Activated CD8-positive, alpha-beta memory T cell treated with anti-CD3 and anti-CD28 coated beads for 4 hours (primary cell): ENCODE measurements at places on chromosomes 4 and X.

DNA sequence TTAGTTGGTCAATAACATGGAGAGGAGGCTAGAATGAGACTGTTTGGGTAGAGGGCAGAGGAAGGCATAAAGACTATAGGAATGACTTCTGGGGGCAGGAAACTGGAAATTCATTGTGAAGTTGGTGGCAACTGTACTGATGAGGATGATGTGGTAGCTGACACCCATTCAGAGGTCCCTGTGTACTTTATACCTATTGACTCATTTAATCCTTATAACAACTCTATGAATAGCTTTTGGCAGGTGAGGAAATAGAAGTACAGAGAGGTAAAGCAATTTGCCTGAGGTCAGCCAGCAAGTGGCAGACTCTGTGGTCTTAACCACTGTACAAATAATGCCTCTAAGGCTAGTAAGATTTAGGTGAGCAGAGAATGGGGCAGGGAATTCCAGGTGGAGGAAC is 100.1 kb downstream of the GATB start:
- no peak for DNase-seq

GRCh38 chr4:183396227-183396637 is 48.2 kb upstream of the CDKN2AIP start:
- DNase-seq, result no peak

DNA sequence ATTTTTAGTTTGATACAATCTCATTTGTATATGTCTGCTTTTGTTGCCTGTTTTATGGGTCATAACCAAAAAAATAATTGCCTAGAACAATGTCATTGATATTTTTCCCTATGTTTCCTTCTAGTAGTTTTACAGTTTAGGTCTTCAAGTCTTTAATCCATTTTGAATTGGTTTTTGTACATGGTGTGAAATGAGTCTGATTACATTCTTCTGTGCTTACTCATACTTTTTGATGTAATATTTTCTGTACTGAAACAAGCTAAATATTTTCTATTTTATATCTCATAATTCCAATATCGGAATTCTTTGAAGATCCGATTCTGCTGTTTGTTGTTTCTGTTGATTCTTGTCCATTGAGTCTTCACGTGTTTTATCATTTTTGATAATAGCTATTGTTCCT is 10.6 kb downstream of the TMEM156 start:
- DNase-seq, result no peak

DNA sequence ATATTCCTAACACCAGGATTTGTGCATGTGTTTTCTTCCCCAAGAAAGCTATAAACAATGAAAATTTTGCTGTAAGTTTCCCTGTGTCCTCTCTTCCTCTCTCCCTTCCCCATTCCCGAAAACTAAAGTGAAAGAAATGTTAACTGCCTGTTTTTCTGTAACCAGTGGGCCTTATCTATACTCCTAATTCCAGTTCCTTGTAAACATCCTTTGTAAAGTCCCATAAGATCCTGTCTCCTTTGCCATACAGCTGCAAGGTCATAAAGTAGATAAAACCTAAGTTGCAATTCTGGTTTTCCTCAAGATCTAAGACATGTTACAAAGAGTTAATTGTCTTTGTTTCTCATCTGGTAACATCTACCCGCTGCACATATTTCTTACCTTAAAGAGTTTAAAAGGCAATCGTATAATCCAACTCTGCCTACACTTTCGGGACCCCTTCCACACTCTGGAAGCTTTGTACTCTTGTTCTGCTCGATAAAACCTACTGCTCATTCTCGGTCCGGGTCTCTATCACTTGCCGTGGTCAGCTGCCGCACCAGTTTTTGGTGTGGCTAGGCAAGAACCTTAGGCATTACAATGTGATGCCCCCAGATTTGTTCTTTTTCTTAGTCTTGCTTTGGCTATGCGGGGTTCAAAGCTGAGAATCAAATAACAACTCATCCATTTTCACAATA is 20.5 kb downstream of the UGT2B7 start:
- DNase-seq, result no peak

DNA sequence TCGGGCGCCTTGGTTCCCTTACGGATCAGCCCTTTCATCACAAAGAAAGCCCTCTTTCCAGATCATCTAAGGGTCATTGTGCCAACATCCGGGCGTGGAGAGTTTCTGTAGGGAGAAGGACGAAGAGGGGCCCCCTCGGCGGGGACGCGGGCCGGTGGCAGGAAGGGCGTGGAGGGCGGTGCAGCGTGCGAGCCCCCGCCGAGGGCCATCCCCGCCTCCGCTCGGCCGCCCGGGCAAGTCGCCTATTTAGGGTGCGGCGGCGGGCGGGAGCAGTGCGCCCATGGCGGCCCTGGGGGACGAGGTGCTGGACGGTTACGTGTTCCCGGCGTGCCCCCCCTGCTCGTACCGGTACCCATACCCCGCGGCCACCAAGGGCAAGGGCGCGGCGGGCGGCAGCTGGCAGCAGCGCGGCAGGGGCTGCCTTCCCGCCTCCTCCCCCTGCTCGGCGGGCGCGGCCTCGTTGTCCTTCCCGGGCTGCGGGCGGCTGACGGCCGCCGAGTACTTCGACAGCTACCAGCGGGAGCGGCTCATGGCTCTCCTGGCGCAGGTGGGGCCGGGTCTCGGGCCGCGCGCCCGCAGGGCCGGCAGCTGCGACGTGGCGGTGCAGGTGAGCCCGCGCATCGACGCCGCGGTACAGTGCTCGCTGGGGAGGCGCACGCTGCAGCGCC is at the start of gene ZAR1:
ZAR1 (plus strand) TSS at position 241 of the 668 bp plus-strand sequence; CDS start at position 281, 40 bp downstream.
- DNase-seq, result no peak
